ENCODE measurements at places on chromosomes 5 and 9. TPM values are rescaled to one million over a fixed set of nuclear protein-coding genes. Genes with fewer than 3 reads are reported as not detected.
A peak's percentile ranks its signal among the peaks of the same experiment; 100 is the strongest.

The NCBP1 gene
- total RNA-seq, result 47.4 TPM

GRCh38 chr9:115099901-115100300 is 18.1 kb downstream of the TNC start:
- DNase-seq, result no peak

The GKAP1 gene
- 6.7 TPM for total RNA-seq

The CCL21 gene
- not detected for total RNA-seq

DNA sequence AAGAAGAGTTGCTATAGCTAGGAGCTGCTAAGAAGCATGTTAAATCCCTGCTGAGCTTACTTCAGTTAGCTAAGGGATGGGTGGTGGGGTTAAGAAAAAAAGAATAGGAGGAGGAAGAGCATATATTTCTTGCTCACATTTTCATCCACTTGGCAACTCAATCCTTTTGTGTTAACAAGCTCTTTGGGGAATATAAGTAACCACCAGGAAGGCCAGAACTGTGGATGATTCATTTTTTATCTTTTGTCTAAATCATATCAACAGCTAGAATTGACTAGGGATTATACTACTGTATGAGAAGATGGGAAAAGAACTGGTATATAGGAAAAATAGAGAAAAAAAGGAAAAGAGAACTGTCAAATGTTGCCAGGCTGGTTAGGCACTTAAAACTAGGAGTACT is 555.3 kb upstream of the ARRDC3 start:
- DNase-seq, result no peak

The ABCA1 gene
- total RNA-seq, result 4.3 TPM

DNA sequence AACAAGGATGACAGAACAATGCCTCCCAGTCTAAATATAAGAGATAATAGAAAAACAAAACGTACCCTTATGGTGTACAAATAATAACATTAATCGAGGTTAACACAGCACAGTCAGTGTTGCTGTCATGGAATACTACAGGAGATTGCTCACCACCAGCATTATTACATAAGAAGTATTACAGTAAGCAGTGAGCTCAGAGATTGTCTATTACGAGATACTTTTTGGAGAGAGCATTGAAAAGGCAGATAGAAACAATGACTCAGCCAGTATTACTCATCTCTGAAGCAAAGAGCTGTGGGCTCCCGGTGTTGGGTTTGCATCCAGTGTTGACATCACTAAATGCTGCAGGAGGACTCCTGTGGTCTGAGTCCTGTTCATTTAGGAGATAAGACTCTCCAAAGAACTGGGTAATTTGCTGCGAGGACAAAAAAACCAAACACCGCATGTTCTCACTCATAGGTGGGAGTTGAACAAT is 191.9 kb upstream of the SEMA6A start:
- DNase-seq, result no peak

- DNase-seq, result no peak
Measured at GRCh38 chr5:43432486-43433375, 20.5 kb upstream of the CCL28 start.

The FOXI1 gene
- not detected for total RNA-seq

DNA sequence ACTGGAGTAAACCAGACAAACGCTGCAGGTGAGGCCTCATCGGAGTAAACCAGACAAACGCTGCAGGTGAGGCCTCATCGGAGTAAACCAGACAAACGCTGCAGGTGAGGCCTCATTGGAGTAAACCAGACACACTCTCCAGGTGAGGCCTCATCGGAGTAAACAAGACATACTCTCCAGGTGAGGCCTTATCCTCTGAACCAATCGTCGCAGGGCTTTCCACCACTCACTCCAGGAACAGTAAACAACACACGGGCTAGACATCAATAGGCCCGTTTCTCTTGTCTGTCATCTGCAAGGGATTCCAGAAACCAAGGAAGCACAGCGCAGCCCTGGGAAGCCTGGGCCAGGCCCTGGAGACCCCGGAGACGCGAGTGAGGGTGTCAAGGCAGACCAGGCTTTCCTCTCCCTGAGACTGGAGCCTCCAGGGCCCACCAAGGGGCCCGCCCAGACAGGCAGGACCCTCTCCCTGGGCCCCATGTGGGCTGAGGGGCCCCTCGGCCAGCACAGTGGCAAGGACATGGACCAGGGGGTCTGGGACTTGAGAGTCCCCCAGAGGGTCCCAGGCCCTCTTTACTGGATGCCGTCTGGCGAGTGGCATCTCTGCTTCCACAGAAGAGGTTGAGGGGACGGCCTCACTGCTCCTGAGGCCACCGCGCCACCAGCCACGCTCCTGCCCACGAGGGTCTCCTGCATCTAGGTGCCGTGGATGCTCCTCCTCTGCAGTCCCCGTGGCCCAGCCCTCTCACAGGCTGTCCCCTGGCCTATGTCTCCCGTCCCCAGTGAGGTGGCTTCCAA is 26.4 kb upstream of the NSMF start:
- no peak for DNase-seq

GRCh38 chr9:8160787-8161186 is 361.2 kb upstream of the DMAC1 start:
- DNase-seq, result no peak

DNA sequence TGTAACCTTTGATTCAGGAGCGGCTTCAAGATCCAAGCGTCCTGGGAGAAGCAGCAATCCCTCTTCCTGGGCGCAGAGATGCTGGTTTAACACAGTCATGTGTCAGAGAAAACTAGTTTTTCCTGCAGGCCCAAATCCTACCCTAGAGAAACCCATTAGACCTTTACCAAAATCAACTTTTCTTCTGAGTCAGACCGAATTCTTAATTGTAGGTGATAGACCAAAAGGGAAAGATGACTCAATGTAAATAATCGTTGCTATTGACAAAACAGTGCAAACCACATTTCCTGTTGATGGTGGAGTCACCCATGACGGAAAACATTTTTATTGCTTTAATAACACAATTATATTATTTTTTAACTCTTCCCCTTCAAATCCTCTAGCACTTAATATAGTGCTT is 40.1 kb downstream of the SLC1A1 start:
- DNase-seq, result peak; percentile 70

The C9orf152 gene
- total RNA-seq, result not detected

DNA sequence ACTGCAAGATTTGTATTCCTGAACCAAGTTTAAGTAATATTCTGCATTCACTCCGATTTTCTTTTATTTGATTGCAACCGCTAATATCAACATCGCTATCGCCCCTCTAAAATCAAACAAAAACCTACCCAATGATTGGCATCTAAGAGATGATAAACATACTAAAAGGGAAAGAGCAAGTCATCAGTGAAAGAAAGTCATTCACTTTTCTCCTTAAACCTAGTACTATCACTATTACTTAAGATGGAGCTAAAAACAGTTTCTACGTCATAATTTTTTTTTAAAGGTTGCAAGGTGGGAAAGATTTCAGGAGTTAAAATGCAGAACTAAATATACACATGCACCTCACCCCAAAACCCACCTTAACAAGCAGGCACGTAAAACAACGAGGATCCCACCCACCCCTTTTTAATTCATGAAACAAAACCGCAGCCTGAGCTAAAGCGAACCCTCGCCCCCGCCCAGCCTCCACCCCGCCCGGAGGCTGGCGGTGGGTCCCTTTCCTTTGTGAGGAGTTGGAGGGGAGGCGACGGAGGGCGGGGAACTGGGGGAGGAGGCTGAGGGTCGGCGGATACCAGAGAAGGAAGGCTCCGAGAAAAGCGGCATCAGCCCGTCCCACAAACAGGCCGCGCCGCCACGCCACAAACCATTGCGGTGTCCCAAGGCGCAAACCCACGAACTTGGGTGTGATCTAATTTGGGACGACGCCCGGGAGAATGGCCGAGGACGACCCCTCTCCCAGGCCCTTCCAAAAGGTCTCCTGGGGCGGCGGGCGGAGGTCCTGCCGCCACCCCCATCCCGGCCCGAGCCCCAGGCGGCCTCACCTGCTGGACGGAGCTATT is 861 bp downstream of the UBQLN1 start:
- DNase-seq, result peak; percentile 54

DNA sequence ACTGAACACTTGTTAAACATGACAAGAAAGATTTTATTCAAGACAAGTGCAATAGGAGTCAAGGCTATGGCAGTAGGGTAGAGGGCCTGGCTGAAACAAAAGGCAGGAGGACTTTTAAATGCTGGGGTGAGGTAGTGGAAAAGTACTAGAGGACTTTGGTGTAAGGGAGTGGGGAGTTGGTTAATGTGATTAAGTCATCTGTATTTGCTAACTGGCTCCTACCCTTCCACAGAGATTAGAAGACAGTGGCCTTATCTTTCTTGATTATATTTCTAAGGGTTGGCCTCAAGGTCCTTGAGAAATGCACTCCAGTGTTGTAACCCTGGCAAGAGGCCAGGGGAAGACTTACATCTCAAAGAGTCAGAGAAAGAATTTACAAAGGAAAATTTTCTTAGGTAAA is 160.2 kb upstream of the FTMT start:
- no peak for DNase-seq

The SLC4A9 gene
- total RNA-seq, result not detected

The IL5 gene
- total RNA-seq, result not detected

- DNase-seq, result no peak
Measured at GRCh38 chr9:37436540-37436939, 14.0 kb downstream of the GRHPR start.

The SPARC gene
- 34.6 TPM for total RNA-seq

The HTR4 gene
- not detected for total RNA-seq

The MYORG gene
- 0.64 TPM for total RNA-seq

The N4BP3 gene
- 2.5 TPM for total RNA-seq

GRCh38 chr9:134842321-134842720 is 38.3 kb upstream of the FCN2 start:
- DNase-seq, result no peak

The TXNDC8 gene
- total RNA-seq, result not detected

The GALNT12 gene
- total RNA-seq, result 4.7 TPM

DNA sequence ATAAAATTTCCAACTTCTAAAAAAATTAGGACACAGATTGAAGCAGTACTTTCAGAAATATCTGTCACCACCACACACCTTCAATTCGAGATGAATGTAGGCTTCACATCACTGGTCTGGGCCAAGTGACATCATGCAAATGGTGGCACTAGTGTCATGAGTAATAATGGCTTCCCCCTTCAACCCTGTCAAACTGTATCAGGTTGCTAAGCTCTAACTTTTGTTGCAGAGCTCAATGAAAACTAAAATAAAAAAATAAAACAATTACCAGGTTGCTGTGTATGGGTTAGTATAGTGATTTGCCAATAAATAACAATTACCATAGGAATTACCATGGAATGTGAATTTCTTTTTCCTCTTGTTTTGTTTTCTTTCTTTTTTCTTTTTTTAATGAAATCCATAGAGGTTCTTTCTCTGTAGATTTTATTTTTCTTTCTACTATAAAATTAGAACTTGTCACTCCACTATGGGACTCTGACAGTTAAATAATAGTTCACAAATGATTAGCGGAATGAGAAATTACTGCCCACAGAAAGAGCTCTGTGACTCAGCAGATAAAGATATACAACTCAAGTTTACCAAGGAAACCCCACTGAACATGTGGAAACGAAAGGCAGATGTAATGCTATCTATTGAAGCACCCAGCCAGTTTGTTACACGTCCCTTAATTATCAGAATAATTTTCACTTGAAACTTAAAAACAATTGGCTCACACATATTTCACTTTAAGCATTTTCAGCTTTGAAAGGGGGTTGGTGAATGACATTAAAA is 783.8 kb upstream of the WWC1 start:
- no peak for DNase-seq

DNA sequence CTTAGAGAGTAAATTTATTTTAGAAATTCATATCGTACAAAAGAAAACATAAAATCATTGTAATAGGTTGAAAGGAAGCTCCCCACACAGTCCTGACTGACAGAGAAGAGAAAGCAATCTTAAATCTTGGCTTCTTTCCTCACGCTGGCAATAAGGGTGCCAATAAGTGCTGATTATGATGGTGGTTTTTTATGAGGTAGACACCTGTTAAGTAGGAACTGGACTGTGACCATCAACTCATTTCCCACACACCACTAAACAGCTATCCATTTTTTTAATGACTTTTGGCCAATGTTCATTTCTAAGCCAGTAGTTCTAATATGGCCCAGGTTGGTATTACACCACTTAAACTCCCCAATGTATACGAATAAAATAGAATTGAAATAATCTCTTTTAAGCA is 893.5 kb upstream of the NUDT12 start:
- DNase-seq, result no peak

The TAF1L gene
- not detected for total RNA-seq

GRCh38 chr5:143428738-143429420 is 25.4 kb upstream of the NR3C1 start:
- DNase-seq, result no peak

The FYB1 gene
- total RNA-seq, result 639 TPM

DNA sequence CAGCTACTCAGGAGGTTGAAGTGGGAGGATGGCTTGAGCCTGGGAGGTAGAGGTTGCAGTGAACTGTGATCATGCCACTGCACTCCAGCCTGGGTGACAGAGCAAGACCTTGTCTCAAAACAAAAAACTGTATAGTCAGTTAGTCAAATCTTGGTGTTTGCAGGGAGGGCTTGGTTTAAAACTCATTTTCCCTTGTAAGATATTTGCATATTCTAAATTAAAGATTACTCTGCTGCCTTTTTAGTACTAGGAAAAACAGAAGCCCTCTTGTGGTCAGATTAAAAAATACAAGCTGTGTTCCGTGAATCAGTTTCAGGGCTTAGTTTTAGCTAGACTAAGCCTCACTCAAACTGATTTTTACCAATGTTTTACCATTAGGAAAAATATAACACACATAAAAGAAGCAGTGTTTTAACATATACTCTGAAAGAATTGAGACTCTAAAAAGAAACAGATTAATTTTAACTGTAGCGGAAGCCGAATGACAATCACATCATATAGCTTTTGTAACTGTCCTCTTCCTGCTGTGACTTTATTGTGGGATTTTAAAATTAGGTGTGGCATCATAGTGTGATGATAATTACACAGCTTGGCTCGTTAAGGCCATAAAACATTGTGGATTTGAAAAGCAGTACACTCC is 84.9 kb upstream of the BASP1 start:
- DNase-seq, result peak; percentile 9

GRCh38 chr5:98432378-98432777 is 341.1 kb upstream of the RGMB start:
- DNase-seq, result no peak

DNA sequence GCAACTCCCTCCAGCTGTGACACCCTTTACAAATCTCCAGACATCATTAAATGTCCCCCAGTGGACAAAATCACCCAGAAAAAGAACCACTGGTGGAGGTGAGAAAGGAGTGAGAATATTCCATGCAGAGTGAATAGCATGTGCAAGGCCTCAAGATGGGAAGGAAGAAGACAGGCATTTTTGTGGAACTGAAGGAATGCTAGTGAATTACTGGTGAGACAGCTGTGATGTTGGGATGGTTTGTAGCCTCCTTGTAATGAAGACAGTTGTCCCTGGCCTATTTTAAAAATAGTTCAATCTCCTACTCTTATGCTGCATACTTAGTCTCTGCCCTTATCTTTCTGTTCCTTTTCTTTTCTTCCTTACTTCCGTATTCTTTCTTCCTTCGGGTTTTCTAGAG is 124.9 kb upstream of the RPS23 start:
- no peak for DNase-seq

DNA sequence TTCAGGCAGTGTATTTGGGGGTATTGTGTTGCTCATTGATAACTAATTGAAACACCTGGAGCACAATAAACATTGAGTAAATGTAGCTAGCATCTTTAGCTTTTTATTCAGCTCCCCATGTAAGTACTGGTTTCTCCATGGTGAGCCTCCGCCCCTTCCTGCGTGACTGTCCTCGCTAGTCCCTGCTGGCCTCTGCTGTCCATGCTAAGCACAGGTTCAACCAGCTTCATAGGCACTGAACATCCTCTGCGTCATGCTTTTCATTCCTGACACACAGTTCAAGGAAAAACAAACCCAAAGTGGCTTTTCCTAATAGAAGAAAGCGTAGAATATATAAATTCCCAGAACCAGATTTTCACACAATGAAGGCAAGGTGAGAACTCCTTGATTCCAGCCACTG is 27.3 kb upstream of the DAP start:
- DNase-seq, result no peak

GRCh38 chr5:139232147-139232724 is 34.1 kb upstream of the SIL1 start:
- DNase-seq, result peak; percentile 10
